ENCODE measurements at places on chromosomes 2 and 18.

GRCh38 chr2:179412112-179412511, 147.5 kb upstream of the SESTD1 start:
- DNase-seq, result no peak

- no peak for DNase-seq
Observed at GRCh38 chr18:31667185-31667584, 17.2 kb downstream of the B4GALT6 start.

GRCh38 chr18:11322006-11322405, 172.6 kb upstream of the PIEZO2 start:
- DNase-seq, result no peak

GRCh38 chr2:72694715-72695496, 130.9 kb downstream of the EXOC6B start:
- DNase-seq, result no peak

- no peak for DNase-seq
Observed at GRCh38 chr18:36341944-36342343, 44.4 kb downstream of the FHOD3 start.

GRCh38 chr18:77115192-77115953, 17.2 kb downstream of the MBP start:
- no peak for DNase-seq

- DNase-seq, result no peak
Observed at GRCh38 chr18:22670914-22671313, 253.2 kb upstream of the CTAGE1 start.

DNA sequence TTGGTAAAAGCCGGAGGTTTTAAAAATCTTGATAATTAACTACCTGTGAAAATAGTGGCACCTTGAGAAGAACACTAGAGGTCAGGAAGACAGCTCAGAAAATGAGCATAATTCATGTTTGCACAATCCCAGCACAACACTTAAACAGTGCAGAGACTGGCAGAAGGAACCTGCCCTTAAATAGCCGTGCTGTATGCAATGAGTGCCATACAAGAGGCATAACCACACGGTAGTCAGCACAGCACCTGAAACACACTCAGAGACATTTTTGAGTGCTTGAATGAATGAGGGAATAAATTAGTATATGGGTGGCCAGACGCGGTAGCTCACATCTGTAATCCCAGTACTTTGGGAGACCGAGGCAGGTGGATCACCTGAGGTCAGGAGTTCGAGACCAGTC, 164.9 kb downstream of the PAX3 start:
- no peak for DNase-seq

DNA sequence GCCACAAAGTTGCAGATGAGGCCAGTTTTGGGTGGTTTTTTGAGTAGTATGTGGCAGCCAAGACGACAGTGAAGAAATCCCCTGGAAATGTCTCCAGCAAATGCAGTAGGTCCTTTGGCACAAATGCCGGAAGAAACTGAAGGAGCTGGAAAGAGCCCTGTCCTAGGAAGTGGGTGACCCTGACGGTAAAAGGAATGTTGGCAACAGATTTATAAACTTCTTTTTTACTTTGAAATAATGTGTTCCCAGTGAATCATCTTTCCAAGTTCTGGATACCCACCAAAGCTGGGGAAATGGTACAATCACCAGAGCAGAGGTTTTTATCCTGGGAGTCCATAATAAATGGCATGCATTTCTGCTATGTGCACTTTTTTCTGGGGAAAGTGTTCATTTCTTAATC, 112.9 kb downstream of the CSRNP3 start:
- no peak for DNase-seq

- DNase-seq, result no peak
Observed at GRCh38 chr2:60492548-60492947, 60.9 kb downstream of the BCL11A start.

DNA sequence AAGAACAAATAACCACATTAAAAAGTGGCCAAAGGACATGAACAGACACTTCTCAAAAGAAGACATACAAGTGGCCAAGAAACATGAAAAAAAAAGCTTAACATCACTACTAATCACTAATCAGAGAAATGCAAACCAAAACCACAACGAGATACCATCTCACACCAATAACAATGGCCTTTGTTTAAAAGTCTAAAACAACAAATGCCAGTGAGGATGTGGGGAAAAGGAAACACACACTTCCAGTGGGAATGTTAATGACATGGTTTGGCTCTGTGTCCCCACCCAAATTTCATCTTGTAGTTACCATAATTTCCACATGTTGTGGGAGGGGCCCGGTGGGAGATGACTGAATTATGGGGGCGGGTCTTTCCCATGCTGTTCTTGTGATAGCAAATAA, 147.1 kb downstream of the GALNT1 start:
- no peak for DNase-seq

- DNase-seq, result no peak
Observed at GRCh38 chr2:28528206-28528605, 32.3 kb downstream of the PLB1 start.

GRCh38 chr2:150520033-150520432, 32.6 kb upstream of the RND3 start:
- no peak for DNase-seq

DNA sequence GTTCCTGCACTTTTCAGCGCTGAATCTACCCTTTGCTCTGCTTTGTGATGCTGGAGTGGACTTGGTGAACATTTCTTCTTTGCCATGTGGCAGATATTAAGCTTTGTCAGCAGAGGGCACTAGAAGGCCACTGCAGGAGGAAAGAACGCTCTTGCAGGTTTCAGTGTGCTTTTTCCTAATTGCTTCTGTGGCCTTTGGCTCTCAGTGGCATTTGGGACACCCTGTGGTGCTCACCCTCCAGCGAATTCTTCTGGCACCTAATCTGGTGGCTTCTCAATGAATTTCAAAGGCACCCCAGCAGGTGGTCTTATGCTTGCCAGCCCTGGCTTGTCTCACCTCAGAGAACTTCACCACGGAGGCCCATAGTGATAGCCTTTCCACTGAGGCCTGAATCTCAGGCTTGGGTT, 146.7 kb downstream of the MYO3B start:
- DNase-seq, result no peak

- DNase-seq, result no peak
Observed at GRCh38 chr2:75053484-75054112, 95.2 kb downstream of the POLE4 start.

GRCh38 chr2:74010087-74010541, 25.4 kb downstream of the TET3 start:
- no peak for DNase-seq

DNA sequence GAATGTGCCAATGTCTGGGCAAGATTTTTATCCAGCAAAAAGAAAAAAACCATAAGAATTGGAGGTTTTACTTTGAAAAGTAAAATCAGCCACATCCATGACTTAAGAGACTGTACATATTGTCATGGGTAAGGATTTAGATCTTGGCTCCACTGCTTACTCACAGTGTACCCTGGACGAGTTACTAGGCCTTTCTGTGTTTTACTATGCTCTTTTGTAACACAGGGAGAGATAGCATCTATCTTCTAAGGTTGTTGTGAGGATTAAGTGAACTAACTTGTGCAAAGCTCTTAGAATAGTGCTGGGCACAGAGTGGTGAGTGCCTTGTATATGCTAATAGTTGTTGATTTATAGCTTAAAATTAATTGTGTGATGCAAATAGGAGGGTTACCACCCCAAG, 255.9 kb downstream of the NEDD4L start:
- DNase-seq, result no peak

- DNase-seq, result no peak
Observed at GRCh38 chr18:28995319-28995718, 818.4 kb upstream of the CDH2 start.

DNA sequence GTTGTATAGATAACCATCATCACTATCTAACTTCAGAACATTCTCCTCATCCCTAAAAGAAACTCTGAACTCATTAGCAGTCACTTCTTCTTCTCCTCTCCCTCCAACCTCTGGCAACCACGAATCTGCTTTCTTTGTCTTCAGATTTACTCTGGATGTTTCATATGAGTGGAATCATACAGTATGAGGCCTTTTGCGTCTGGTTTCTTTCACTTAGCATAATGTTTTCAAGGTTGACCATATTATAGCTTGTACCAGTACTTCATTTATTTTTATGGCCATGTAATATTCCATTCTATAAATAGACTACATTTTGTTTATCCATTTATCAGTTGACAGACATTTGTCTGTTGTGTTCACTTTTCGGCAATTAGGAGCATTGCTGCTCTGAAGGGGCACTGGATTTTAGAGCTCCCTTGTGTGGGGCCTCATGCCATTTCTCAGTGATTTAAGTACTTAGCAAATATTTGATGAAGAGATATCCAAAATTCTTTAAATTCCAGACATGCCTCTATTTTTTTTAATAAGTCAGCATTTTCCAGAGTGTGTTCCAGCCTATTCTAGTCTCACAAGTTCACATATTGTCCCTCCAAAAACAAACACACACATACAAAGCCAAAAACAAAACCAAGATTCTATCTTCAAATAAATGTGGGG, 22.5 kb upstream of the MAP3K20 start:
- no peak for DNase-seq

GRCh38 chr2:125874564-125874963, 781.4 kb upstream of the GYPC start:
- no peak for DNase-seq

DNA sequence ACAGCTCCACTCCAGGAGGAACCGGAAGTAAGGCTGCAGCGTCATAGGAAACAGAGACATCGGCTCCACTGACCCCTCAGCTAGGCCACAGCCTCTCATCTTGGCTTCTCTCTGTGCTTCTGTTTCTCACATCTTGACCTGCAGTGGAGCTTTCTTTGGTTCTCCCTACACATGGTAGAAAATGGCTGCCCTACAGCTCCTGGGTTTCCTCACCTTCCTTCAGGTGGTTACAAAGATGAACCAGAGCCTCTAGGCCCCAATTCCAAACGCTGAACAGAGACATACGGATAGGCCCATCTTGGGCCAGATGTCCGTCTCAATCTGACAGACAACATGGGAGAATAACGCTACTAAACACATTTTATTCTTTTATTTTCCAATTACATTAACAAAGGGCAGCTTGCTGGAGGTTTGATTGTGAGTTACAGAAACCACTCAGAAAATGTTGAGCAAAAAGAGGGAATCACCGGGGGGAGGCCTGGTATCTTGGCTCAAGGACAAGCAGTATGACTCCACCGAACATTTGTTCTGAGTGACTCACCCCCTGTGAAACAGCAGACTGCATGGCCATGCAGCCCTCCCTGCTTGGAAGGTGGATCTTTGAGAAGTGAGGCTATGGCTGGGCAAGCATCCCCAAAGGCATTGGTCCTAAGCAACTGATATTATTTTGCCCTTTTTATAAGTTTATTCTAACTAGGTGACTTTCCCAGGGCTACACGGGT, 303.5 kb downstream of the CDCA7 start:
- peak; percentile 92 for DNase-seq

DNA sequence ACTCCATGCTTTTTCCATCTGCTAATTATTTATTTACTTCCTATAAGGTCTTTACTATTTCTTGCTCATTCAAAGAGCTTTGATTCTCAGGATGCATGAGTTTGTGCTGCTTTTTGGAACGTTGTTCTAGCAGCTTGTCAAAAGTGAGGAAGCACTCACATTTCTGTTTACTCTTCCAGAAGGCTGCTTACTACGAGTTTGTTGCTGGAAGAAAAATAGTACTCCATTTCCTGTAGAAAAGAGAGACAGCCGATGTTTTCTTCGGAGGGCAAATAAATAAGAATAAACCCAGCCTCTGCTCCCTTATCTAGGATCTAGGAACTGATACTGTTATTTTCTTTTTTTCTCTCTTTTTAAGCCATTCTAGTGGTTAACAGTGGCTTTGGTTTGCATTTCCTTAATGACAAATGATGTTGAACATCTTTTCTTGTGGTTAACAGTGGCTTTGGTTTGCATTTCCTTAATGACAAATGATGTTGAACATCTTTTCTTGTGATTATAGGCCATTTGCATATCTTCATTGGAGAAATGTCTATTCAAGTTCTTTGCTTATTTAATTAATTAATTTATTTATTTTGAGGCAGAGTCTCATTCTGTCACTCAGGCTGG, 20.5 kb downstream of the CYP27A1 start:
- DNase-seq, result no peak

DNA sequence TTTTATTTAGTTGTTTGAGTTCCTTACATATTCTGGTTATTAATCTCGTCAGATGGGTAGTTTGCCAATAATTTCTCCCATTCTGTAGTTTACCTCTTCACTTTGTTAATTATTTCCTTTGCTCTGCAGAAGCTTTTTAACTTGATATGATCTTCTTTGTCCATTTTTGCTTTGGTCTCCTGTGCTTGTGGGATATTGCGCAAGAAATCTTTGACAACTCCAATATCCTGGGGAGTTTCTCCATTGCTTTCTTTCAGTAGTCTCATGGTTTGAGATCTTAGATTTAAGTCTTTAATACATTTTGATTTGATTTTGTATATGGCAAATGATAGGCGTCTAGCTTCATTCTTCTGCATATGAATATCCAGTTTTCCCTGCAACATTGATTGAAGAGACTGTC, 389.2 kb downstream of the LRP1B start:
- DNase-seq, result no peak

DNA sequence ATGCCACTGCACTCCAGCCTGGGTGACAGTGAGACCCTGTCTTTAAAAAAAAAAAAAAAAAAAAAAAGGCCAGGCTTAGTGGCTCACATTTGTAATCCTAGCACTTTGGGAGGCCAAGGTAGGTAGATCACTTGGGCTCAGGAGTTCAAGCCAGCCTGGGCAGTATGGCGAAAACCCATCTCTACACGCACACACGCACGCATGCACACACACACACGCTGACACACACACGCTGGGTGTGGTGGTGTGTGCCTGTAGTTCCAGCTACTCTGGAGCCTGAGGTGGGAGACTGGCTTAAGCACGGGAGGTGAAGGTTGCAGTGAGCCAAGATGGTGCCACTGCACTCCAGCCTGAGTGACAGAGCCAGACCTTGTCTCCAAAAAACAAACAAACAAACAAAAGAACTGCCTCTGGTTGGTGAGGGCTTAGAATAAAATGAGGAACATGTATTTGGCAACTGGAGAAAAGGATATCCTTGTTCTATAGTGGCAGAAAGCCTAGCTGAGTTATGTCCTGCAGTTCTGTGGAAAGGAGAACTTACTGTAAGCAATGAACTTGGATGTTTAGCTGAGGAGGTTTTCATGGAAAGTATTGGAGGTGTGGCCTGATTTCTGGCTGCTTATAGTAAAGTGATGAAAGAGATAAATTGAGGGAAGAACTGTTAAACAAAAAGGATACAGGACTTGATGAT, 34.0 kb downstream of the HAT1 start:
- DNase-seq, result no peak

- no peak for DNase-seq
Observed at GRCh38 chr18:42067518-42067917, 112.5 kb downstream of the PIK3C3 start.

GRCh38 chr2:223082706-223083105, 30.7 kb downstream of the KCNE4 start:
- no peak for DNase-seq

- peak; percentile 11 for DNase-seq
Observed at GRCh38 chr18:44098551-44099098, 582.1 kb upstream of the SETBP1 start.

- no peak for DNase-seq
Observed at GRCh38 chr2:206056286-206056685, 29.7 kb downstream of the INO80D start.

Measured in HS-5 (cell line).